ENCODE measurements at places on chromosomes 7 and 10.

DNA sequence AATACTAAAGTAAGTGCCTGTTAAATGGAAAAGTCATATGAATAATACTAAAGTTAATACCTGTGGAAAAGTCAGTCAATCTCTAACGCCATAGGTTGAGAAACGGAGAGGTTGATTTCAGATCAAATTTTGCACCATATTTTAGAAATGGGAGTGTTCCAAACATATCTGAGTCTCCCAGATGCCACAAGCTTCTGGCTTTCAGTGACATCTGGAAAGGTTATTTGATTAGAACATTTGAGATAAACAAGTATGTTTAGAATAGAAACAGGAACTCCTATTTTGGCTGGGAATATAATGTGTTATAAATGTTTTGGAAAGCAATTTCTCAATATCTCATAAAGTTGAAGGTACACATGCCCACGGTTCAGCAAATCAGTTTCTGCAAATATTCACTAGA, 5.8 kb downstream of the MACC1 start:
- DNase-seq: no peak

GRCh38 chr10:71714592-71714991, 5.0 kb downstream of the C10orf105 start:
- DNase-seq: no peak

GRCh38 chr10:6390213-6390845, 187.6 kb downstream of the PFKFB3 start:
- no peak for DNase-seq

DNA sequence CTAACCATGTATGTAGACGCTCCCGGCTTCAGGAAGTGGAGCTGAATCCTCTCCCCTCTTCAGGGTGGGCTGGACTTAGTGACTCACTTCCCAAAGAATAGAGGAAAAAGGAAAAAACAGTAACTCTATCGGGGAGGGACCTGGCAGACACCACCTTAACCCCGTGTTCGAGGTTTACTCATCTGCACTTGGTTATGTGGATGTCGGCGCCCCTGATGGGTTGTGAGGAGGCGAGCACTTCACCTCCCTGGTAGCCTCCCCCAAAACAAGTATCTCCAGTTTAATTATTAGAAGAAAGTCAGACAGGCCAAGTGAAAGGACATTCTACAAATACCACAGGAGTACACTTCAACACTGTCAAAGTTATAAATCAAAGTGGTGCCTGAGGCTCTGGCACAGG, 559.7 kb downstream of the TCERG1L start:
- no peak for DNase-seq

DNA sequence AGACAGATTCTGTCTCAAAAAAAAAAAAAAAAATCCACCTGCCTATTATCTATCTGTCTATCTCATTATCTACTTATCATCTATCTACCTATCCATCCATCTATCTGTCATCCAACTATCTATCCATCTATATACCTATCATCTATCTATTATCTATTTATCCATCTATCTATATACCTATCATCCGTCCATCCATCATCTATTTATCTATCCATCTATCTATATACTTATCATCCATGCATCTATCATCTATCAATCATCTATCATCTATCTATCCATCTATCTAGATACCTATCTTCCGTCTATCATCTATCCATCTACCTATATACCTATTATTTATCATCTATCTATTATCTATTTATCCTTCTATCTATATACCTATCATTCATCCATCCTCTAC, 16.5 kb upstream of the TPST1 start:
- DNase-seq: no peak

GRCh38 chr10:103715430-103715829, 139.9 kb downstream of the SH3PXD2A start:
- no peak for DNase-seq

GRCh38 chr7:44891372-44891771, 6.0 kb upstream of the PURB start:
- DNase-seq: no peak

GRCh38 chr7:83410989-83411591, 237.8 kb downstream of the SEMA3E start:
- peak; percentile 78 for DNase-seq

GRCh38 chr7:84783141-84783778, 403.6 kb downstream of the SEMA3D start:
- no peak for DNase-seq

GRCh38 chr10:7906128-7906527, 87.8 kb downstream of the TAF3 start:
- DNase-seq: no peak

DNA sequence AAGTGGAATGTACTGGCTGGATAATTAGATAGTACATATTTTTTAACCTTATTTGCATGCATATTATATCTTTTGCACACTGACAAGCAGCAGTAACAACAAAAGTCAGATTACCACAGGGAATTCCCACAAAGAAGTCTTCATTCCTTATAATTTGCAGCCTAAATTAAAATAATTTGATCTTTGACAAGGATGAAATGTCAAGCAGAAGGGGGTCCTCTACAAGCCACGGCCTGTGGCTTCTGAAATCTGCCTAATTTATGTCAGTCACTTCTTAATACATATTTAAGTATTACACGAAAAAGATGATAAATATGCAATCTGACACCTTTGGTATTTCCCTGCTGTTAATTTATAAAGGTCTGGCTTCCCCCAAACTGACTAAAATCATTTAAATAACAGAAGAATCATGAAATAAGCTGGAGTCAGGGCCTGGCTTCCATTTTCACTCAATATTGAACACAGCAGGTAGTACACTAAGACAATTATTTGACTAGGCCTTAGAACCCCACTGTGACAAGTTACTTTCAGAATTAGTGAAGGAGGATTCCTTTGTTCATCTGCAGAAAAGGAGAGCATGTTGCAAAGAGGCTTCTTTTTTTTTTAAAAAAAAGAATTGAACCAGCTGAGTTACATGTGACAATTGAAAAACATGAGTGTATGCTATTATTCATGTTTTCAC, 351.1 kb upstream of the ETV1 start:
- peak; percentile 60 for DNase-seq

GRCh38 chr7:79598351-79598750, 144.9 kb upstream of the MAGI2 start:
- no peak for DNase-seq

- no peak for DNase-seq
Observed at GRCh38 chr7:18901982-18902421, 215.4 kb downstream of the TWIST1 start.

Measured in brain (organoid and tissue), 16 donors.